ENCODE measurements at places on chromosomes 7 and 10.

- no peak for DNase-seq
Measured at GRCh38 chr10:128689667-128690066, 563.4 kb upstream of the MKI67 start.

- no peak for DNase-seq
Measured at GRCh38 chr7:24731313-24731712, 26.0 kb downstream of the GSDME start.

DNA sequence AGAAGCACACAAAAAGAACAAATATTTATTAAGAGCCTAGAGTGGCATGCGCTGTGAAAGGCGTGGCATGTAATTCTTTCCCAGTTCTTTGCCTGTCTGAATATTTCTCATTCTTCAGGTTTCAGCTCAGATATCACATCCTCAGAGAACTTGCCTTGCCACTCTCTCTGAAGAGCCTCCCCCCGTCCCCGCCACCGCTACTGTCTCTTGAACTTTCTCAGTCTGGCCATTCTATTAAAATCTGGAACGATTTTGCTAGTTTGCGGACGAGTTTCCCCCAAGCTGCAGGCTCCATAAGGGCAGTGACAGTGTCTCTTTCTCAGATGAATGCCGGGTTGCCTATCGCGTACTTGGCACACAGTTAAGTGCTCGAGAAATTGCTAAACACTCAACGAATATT is 787 bp upstream of the PLEKHA1 start:
- DNase-seq: no peak

DNA sequence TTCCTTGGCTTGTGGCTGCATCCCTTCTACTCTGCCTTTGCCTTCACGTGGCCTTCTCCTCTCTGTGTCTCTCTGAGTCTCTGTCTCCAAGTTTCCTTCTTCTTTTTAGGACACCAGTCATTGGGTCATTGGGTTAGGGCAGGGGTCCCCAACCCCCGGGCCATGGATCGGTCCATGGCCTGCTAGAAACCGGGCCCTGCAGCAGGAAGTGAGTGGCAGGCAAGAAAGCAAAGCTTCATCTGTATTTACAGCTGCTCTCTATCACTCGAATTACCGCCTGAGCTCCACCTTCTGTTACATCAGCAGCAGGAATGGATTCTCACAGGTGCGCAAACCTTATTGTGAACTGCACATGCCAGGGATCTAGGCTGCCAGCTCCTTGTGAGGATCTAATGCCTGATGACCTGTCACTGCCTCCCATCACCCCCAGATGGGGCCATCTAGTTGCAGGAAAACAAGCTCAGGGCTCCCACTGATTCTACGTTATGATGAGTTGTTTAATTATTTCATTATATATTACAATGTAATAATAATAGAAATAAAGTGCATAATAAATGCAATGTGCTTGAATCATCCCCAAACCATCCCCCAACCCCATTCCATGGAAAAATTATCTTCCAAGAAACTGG is 47.9 kb upstream of the DOCK1 start:
- DNase-seq: no peak

DNA sequence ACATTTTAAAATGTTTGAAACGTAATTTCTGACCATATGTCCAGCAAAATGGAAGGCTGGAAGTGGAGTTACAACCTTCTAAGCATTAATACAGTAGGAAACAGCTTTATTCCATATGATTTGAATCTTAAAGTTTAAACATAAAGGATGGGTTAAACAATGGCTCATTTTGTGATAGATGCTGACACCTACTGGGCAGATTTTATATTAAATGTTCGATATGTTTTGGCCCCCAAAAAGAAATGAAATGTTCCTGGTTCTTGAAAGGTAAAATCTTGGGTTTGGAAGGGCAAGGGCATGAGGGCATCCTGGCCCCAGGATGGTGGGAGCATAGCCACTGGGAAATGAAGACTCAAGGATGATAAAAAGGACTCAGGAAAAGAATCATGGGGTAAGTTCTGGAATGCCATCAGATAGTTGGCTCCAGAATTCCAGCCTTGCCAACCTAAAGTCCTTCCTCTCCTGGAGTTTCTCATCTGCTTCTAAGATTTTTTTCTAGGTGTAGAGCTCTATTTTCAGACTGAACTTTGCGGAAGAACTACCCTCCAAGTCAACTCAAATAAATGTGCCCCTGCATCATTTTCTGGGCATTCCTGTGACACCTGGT is 34.6 kb upstream of the SLC35G1 start:
- no peak for DNase-seq

DNA sequence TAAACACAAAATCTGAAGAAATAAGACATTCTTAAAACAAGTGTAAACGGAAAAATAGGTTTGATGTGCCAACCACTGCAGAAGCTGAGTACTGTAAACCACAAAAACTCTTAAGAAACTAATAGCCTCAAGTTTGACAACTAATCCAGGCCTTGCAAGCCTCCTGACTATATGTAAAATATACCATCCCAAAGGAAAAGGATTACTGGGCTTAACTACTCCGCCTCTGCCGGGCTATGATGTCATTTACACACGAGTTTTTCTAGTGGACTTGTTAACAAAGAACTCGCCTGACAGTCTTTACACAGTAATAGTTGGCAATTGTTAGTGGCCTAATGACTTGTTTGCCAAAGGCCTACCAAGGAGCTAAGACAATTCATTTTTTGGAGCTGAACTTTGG is 2.1 kb downstream of the KIF5B start:
- DNase-seq: no peak

GRCh38 chr10:120945801-120946302 is 94.7 kb downstream of the WDR11 start:
- no peak for DNase-seq

GRCh38 chr10:14751921-14752320 is 22.8 kb downstream of the FAM107B start:
- no peak for DNase-seq

GRCh38 chr7:30647589-30648364 is 34.5 kb downstream of the CRHR2 start:
- DNase-seq: no peak

DNA sequence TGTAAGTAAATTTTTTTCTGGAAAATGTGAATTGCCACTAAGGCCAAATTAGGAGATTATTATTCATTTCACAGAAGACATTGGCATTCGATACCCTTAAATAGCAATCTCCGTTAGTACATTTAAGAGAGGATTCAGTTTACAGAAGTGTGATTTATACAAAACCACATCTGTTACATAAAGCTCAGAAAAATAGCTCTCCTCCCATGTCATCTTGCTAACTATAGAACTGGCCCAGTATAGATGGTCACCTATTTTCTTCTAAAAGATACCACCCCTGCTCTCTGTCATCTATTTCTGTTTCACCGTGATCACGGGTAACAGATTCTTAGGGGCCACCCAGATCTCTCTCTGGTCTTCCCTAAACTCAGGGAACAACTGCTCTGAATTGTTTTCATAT is 119.1 kb downstream of the HIP1 start:
- no peak for DNase-seq

DNA sequence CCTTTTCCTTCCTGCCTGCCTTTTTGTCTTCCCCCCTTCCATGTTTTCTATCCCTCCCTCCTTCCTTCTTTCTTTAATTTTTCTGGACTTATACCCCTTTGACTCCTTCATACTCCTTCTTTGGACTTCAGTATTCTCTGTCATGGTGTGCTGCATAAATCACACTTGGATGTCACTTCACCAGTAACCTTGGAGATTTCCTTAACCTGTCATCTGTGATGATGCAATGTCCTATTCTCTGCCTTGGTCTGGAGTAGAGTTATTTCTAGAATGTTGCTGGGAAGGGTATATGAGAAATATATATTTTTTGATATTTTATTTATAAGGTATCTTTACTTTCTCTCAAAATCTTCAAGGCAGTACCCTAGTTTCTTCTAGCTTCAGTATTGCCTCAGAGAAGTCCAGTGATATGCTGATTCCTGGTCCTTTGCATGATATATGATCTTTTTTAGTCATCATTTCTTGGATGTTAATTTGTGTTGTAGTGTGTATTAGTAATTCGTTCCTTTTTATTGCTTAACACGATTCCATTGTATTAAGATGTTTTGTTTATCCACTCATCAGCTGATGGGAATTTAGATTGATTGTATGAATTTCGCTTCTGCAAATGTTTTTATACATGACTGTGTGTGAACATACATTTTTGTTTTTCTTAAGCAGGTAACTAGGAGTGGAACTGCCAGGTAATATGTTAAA is 206.9 kb upstream of the MBL2 start:
- no peak for DNase-seq

DNA sequence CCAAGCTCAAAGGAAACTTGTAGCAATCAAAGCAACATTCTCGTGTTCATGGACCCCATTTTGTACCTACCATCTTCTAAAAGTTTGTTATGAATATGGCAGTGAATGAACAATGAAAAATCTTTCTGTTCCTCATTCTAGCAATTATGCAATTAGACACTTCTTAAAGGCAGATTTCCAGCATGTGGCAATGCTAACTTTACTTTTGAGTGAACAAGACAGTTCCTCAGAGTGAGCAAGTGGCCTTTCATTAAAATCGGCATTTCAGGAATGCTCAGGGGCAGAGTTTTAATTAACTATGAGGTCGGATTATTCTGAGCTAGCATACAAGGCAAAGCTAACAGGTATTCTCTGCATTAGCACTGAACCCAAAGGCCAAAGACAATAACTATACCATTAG is 48.4 kb upstream of the NFE2L3 start:
- no peak for DNase-seq

DNA sequence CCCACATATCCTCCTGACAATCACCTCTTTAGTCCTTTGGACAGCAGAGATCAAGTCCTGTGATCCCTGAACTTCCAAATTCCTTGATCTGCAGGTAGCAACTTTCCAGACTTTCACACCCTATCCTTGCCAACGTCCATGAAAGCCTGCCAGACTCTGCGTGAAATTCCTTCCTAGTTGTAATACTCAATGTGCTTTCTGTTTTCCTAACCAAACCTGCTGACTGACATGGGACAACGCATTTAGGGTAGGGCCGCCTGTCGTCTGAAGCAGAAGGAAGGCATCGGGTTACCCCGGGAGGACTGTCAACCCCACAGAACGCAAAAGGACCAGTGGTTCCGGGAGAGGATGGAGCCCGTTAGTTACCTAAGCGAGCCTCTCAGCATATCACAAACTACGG is 23.9 kb downstream of the ITGA8 start:
- no peak for DNase-seq

DNA sequence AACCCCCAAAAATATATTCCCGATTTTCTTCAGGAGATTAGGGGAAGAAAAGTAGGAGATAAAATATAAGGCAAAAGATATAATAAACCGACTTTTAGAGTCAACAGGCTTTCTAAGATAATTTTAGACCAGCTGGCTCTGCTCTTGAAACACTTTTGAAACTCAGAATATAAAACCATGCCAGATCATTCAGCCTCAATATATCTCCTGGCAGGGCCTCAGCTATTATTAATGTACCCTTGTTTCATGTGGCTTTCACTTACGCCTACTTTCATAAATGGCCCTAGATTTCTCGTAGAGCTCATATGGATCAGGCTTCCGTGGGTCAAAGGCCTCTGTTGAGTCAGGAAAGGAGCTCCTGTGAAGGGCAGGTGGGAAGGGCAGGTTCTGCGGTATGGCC is 396.0 kb downstream of the PHTF2 start:
- DNase-seq: no peak

DNA sequence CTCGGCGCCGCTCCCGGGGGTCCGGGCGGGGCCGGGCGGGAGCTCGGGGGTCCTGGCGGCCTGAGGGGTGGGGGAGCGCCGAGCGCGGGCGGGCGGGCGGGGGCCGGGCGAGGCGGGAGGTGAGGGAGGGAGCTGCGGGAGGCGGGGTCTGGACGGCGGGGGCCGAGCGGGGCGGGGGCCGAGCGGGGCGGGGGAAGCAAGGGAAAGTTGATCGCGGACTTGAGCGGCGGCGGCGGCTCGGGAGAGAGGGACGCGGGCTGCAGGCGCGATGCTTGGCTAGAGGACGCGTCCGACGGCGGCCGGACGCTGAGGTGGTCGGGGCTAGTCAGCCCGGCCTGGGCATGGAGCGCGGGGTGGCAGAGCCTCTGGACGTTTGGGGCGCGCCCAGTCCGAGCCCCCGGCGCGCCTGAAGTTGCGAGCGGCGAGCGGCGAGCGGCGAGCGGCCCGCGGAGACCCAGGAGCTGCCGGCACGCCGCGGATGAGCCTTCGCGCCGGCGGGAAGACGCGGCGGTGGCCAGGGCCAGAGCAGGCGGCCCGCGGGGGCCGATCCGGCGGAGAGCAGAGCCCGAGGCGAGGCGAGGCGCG is at the start of gene CDH23:
Gene CDH23 (plus strand): TSS at position 210 of the 585 bp plus-strand sequence. CDS start 42,912 bp downstream, outside the sequence.
- DNase-seq: no peak

GRCh38 chr7:657565-658119 is 68.9 kb upstream of the DNAAF5 start:
- no peak for DNase-seq

GRCh38 chr10:42690449-42691360 is 52.3 kb upstream of the ZNF33B start:
- no peak for DNase-seq

- no peak for DNase-seq
Measured at GRCh38 chr10:113930482-113931057, 76.1 kb downstream of the NHLRC2 start.

DNA sequence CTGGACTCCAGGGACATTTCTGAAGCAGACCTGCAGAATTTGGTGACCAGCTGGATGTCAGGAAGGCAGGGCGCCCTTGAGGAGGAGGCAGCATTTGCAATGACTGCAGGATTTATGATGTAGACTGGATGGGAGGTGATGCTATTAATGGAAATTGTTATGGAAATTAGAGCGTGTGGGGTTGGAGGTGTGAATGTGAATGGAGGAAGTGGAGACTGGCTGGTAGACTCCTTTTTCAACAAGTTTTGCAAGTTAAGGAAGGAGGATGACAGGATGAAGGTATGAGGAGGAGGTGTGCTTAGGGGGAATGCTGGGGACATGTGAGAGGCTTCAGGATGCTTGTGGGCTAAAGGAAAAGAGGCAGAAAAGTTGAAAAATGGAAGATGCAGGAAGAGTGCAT is 137.0 kb downstream of the TMEM178B start:
- no peak for DNase-seq

- DNase-seq: no peak
Measured at GRCh38 chr7:151275813-151276577, 27.5 kb upstream of the SMARCD3 start.

DNA sequence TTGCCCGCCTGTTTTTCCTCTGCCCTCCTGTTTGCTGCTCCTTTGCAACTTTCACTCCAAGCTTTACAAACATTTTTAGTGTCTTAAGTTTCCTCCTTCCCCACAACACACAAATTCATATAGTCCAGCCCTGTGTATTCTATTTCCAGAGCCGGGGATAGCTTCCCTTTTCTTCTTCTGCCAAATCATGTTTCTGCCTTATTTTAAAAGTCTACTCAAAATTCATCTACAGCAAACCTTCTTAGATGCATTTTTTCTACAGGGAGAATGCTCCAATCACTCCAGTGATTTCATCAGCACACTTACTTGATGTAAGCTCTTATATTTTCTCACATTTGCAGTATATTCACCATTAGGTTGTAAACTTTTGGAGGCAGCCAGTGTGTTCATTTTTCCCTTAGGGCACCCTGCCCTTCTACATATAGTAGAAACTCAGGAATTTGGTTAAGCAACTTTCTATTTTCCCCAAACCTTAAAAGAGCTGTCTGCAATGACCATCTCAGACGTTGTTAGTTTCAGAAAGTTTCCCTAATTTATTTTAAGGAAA is 12.4 kb upstream of the ACTA2 start:
- no peak for DNase-seq

- no peak for DNase-seq
Measured at GRCh38 chr10:100911472-100911871, 1.3 kb upstream of the SLF2 start.

All from cortex of kidney (tissue), 1 donor.